ENCODE measurements at places on chromosomes 11 and 22.

- no peak overlapping the region for H3K4me3 ChIP-seq
- H3K27me3 ChIP-seq, result no peaks in the 10 kb centered on the region
- DNase-seq, result no peak
- H3K4me1 ChIP-seq, result no peaks in the 10 kb centered on the region
- no peaks in the 10 kb centered on the region for H3K36me3 ChIP-seq
These were observed 27.2 kb downstream of the CSF2RB start for GRCh38 chr22:36940676-36941075.

- H3K4me1 ChIP-seq, result peaks cover 29% of the 10 kb centered on the region
- no peak overlapping the region for H3K4me3 ChIP-seq
- no peaks in the 10 kb centered on the region for H3K36me3 ChIP-seq
- no peak overlapping the region for H3K27ac ChIP-seq
- no peak for DNase-seq
These were observed 5.6 kb upstream of the EEF1G start for GRCh38 chr11:62579252-62579651.

DNA sequence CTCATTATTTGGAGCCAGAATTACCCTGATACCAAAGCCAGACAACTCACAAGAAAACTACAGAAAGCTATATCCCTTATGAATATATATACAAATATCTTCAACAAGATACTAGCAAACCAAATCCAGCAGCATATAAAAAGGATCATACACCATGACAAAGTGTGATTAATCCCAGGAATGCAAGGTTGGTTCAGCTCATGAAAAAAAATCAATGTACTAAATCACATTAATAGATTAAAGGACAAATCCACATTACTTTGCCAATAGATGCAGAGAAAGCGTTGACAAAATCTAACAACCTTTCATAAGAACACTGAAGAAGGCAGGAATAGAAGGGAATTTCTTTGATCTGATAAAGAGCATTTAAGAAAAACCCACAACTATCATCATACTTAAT, 50.4 kb upstream of the TEAD1 start:
- H3K27me3 ChIP-seq, result no peaks in the 10 kb centered on the region
- no peak overlapping the region for H3K27ac ChIP-seq
- no peaks in the 10 kb centered on the region for H3K36me3 ChIP-seq
- no peak overlapping the region for H3K4me3 ChIP-seq

GRCh38 chr22:47570300-47570685, 807.8 kb downstream of the TBC1D22A start:
- no peak for DNase-seq
- no peaks in the 10 kb centered on the region for H3K4me1 ChIP-seq
- no peaks in the 10 kb centered on the region for H3K36me3 ChIP-seq

GRCh38 chr11:114271316-114271715, 24.9 kb upstream of the NNMT start:
- no peaks in the 10 kb centered on the region for H3K4me1 ChIP-seq
- no peaks in the 10 kb centered on the region for H3K27me3 ChIP-seq
- no peak overlapping the region for H3K4me3 ChIP-seq
- no peak for DNase-seq
- H3K36me3 ChIP-seq, result no peaks in the 10 kb centered on the region
- no peak overlapping the region for H3K27ac ChIP-seq

DNA sequence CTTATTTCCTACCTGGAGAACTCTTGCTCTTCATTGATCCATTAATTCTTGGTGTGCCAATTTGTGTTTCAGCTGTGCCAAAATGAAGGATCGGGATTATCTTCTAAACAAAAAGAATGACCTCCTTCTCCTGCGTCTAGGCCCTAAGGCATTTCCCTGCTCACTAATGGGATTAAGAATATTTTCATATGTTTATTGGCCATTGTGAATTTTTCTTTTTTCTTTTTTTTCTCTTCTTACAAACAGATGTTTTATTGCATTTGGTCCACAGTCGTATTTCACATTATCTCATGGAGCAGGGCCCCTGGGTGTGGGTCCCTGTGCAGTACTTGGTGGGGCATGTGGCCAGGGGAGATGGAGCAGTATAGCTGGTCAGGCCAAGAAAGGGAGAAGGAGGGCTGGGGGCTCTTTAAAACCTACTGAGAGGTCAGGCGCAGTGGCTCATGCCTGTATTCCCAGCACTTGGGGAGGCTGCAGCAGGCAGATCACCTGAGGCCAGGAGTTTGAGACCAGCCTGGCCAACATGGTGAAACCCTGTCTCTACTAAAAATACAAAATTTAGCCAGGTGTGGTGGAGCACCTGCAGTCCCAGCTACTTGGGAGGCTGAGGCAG, 35.3 kb upstream of the HORMAD2 start:
- no peak for DNase-seq
- no peak overlapping the region for H3K27ac ChIP-seq
- no peaks in the 10 kb centered on the region for H3K36me3 ChIP-seq
- H3K4me3 ChIP-seq, result no peak overlapping the region

DNA sequence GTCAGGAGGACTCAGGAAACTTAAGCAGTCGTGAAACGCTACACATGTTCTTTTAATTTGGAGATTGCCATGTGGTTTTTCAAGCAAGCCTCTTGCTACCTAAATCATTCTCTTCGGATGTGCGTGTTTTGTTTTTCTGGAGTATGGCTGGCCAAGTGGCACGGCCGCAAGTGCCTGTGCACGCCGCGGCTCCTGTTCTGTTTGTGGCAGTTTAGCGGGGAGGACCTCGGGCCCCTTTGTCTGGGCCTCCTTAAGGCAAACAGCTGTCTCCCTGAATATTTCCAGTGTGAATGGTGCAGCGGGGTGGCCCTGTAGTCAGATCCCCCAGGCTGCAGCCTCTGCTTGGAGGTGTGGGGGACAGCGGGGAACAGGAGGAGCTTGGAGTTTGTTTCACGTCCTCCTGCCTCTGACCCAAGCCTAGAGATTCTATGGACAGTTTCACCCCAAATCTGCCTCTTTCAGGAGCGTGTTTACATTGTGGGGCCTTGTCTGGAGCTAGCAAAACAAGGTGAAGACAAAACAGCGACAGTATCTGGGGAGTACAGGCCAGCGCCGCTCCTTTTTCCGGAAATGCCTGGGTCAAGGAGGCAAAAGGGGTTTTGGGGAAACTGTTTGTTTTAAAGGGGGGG, 1.3 kb downstream of the LRP5 start:
- H3K27ac ChIP-seq, result no peak overlapping the region
- peaks cover 11% of the 10 kb centered on the region for H3K4me1 ChIP-seq
- DNase-seq, result no peak
- H3K4me3 ChIP-seq, result peak overlapping the region; percentile 54
- no peaks in the 10 kb centered on the region for H3K36me3 ChIP-seq
- no peaks in the 10 kb centered on the region for H3K27me3 ChIP-seq

- no peaks in the 10 kb centered on the region for H3K4me1 ChIP-seq
- H3K4me3 ChIP-seq, result no peak overlapping the region
- H3K36me3 ChIP-seq, result no peaks in the 10 kb centered on the region
- no peaks in the 10 kb centered on the region for H3K27me3 ChIP-seq
- H3K27ac ChIP-seq, result no peak overlapping the region
These were observed 6.1 kb downstream of the PLEKHA7 start for GRCh38 chr11:17008099-17008498.

DNA sequence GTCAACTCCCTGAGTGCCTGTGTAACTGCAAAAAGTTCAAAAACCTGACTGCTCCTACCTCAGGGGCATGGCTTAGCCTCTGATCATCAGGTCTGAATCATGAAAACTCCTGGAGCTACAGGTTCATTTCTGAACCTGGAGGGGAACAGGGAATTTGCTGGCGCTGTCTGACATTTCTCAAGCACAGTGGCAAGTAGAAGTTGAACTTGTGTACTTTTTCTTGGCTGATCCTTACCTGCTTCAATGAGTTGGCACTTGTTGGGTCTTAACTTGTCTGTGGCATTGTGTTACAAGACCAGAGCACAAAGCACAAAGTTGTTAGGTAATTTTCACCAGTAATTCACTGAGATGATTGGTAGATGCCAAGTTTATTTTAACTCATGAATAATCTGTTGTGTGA, 3.3 kb downstream of the TMEM109 start:
- H3K27me3 ChIP-seq, result no peaks in the 10 kb centered on the region
- H3K4me3 ChIP-seq, result no peak overlapping the region
- peaks cover 29% of the 10 kb centered on the region for H3K4me1 ChIP-seq
- no peak for DNase-seq
- H3K27ac ChIP-seq, result no peak overlapping the region
- no peaks in the 10 kb centered on the region for H3K36me3 ChIP-seq

Measured in testis (tissue), 5 donors.